Activated naive CD4-positive, alpha-beta T cell treated with anti-CD3 and anti-CD28 coated beads, Interleukin-2, amount 50 U/mL, for 16 hours (primary cell): ENCODE measurements at places on chromosomes 2 and 18.
A peak's percentile ranks its signal among the peaks of the same experiment; 100 is the strongest.

GRCh38 chr18:71327441-71327840 lies 1038.6 kb downstream of the SOCS6 start:
- DNase-seq, result no peak

DNA sequence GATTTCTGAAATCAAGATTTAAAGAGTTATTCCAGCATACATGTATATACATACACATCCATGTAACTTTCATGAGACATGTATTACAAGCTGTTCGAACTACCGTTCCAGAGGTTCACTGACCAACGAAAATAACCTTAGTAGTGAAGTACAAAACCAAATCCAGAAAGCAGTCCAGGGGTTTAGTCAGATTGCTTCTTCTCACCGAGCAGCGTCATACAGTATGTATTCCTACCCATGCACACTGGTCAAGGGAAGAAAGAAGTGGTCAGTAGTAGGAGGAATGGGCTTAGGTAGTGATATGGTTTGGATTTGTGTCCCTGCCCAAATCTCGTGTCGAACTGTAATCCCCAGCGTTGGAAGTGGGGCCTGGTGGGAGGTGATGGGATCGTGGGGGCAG lies 45.3 kb downstream of the E2F6 start:
- no peak for DNase-seq

DNA sequence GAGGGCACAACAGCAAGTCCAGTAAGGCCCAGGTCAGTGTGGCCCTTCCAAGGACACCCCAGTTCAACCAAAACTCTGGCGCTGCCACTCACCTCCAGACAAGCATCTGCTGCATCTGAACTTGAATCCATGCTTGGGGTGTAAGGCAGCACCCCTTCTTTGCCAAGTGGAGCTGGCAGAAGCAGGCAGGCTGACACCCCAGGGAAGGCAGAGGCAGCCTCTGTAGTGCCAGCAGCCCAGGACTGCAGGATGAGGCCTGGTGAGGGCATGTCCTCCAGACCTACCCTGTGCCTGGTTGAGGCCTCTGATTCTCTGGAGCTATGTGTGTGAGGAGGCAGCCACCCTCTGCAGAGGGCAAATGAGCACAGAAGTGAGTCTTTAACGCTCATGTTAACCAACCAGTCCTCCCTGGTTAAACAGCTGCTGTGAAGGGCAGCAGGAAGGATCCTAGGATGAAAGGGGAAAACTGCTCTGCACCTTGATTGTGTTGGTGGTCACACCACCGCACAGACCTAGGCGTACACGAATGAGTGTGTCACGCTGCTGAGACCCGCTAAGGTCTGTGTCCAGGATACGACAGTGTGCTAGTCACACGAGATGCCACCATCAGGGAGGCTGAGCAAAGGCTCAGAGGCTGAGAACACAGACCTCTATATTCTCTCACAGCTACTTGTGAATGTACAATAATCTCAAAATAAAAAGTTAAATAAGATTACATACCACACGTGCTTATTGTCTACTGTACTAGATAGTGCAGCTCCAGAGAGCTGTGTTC lies 2.2 kb downstream of the PARD6G start:
- no peak for DNase-seq

- no peak for DNase-seq
Measured at GRCh38 chr2:241391892-241392665, 36.0 kb downstream of the FARP2 start.

GRCh38 chr2:64875368-64875767 lies 113.8 kb upstream of the SLC1A4 start:
- no peak for DNase-seq

GRCh38 chr18:6976935-6977334 lies 140.7 kb downstream of the LAMA1 start:
- DNase-seq, result no peak

GRCh38 chr2:111167076-111167862 lies 46.6 kb downstream of the BCL2L11 start:
- no peak for DNase-seq

- DNase-seq, result no peak
Measured at GRCh38 chr2:110713513-110714362, 18.6 kb upstream of the ACOXL start.

DNA sequence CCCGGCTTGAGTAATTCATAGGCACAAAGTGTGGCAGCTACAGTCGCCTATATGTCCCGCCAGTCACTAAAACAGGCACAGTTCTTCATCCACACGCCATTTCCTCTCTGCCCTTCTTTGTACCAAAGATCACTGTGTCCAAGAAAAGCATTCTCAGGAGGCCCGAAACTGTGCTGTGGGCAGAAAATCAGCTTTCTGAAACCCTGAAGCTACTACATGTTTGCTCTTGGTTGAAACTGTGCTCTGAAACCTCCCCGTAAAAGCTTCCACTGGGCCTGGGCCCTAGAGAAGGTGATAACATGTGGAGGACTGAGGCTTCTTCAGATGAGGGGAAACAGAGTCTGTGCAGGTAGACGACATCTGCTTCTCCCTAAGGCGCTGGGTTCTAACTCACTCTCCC lies 75.6 kb upstream of the ID2 start:
- no peak for DNase-seq

DNA sequence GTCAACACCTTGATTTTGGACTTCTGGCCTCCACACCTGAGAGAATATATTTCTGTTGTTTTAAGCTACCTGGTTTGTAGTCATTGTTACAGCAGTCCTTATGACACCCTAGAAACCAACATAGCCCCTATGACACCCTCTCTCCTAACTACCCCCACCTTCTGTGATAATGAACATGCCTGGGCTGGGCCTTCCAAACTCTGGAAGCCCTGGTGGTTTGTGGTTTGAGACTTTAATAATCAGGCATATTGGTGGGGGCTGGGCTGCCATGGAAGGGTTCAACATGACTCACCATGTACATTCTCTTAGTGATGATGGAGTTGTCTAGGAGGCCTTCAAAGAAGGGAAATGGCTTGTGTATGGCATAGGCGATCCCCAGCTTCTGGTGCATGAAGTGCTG lies 3.3 kb downstream of the SP110 start:
- no peak for DNase-seq

- DNase-seq, result no peak
Measured at GRCh38 chr18:78473563-78473962, 506.1 kb upstream of the SALL3 start.

GRCh38 chr2:192571636-192572035 lies 376.9 kb upstream of the TMEFF2 start:
- no peak for DNase-seq

GRCh38 chr2:107018366-107018765 lies 132.4 kb upstream of the ST6GAL2 start:
- DNase-seq, result no peak

DNA sequence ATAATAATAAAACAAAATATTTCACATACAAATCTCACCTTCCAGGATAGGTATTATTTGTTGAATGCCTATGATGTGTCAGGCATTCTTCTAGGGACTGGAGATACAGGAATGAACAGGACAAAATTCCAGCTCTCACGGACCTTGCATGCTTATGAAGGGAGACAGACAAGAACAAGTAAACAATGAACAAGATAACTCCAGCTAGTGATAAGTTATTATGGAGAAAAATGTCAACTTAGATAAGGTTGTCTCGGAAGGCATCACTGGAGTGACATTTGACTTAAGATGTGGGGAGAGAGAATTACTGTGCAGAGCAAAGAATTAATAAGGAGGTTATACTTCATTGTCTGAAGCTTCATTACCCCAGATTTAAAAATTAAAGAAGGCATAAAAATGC lies 836.7 kb downstream of the SOCS6 start:
- no peak for DNase-seq

DNA sequence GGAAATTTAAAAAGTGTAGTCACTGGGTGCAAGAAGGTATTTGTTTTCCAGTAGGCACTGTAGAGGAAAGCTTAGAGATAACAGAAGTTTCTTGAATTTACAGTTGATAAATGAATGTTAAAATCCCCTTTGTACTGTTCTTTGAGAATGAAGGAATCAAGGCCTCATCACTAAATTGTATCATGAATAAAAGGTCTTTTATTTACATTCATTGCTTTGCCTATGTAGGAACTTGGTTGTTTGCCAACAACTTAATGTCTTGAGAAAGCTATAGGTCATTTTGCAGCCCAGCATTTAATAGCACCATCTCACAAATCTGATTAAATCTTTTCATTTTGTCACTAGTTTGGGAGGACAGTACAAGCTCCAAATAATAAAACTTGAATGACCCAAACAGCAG lies 213.9 kb upstream of the ITGA4 start:
- DNase-seq, result no peak

GRCh38 chr2:205906419-205906818 lies 179.6 kb downstream of the INO80D start:
- DNase-seq, result no peak

DNA sequence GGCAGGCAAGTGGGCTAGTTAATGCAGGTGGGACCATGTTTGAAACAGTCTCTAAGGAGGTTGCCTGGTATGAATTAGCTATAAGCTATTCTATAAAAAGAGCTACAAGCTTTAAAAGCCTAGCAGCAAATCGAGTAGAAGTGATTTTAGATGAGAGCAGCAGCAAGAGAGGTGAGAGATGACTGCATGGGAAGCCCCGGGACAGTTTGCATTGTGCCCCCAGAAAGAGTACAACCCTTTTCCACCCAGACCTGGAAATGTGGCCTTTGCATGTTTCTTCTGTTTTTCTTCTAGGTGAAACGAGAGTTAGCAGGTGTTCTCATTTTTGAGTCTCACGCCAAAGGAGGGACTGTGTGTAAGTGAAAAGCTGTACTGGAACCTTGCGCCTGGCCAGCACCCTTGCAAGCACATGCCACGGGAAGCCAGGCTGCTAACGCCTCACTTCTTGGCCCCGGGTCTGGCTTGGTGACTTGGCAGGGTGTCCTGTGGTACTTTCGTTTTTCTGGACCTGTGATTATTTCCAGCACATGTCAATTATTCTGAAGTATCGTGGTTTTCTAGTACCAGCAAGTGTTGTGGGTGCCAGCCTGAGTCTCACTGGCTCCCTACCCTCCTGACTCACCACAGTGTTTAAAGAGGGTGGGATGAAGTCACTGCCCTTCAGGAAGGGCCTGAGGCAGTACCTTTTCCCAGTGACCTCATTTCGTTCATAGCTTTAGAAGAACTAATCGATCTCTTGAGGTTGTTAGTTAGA lies 90.3 kb upstream of the MAP3K20 start:
- DNase-seq, result no peak

DNA sequence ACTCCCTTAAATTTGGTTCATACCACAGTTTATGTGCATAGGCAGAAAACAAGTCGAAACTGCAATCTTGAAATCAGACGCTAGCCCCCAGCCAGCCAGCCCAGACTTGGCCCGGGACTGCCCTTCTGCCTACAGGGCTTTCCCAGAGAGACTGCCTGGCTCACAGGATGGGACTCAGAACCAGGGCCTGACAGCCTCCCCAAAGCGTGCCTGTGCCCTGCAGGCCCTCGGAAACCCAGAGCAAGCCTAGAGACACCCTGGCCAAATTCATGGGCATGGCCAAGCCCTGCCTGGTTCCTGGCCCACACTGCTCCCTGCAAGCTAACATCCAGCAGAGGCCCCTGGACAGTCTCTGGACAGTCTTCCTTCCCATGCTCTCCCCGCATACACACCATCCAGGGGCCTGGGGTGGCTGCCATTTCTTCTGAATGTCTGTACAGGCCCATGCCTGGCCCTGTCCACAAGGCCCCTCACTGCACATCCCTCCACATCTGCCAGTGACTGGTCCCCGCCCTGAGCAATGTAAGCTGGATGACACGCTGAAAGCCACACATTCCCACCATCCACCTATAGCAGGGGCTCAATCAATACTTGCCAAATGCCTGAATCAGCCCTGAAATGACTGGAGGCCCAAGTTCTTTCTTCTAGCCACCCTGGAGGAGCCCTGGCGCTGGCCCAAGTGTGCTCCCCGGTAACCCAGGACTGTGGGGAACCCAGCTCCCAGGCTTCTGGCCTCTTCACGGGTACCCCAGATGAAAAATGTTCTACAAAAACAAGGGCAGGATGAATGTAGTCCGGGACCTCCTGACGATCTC lies 73.1 kb downstream of the HDAC4 start:
- DNase-seq, result no peak

GRCh38 chr2:86636842-86637241 lies 13.2 kb upstream of the RNF103 start:
- no peak for DNase-seq

GRCh38 chr2:144426981-144427479 lies 92.9 kb downstream of the ZEB2 start:
- no peak for DNase-seq

DNA sequence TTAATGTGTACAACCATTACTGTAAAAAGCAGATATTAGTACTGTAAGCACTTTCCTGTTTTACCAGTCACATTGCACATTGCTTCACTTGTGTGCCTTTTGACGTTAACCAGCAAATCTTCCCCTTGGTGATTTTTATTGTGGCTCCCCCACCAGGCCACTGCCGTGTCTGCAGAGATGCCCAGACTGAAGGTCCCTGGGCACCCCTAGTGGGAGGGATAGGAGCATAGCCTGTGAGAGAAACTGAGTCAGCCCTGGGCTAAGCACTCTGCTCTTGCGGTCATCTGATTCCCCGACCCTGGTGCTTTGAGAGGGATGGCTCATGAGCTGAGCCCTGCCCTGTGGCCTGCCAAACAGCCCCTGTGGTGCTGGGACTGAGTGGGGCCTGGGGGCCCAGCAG lies 73.4 kb downstream of the INPP4A start:
- DNase-seq, result peak; percentile 59

GRCh38 chr2:199756743-199757142 lies 94.2 kb downstream of the FTCDNL1 start:
- DNase-seq, result no peak

DNA sequence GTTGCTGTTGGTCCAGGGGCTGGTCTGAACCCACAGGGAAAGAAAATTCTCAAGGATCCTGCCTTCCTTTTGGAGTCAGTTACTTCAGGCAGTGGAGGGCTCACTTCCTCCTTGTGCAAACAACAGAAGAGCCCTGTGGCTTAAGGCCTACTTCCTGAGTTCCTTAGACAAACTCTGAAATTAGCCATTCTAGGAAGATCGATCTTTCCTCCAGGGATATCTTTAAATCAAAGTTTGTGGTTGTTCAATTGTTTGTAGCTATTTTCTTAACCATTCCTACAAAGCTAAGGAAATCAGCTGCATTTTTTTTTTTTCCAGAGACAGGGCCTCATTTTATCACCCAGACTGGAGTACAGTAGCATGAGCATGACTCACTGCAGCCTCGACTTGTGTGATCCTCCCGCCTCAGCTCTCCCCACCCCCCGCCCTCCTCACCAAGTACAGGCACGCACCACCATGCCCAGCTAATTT lies 156.0 kb downstream of the TANC1 start:
- DNase-seq, result peak; percentile 38

DNA sequence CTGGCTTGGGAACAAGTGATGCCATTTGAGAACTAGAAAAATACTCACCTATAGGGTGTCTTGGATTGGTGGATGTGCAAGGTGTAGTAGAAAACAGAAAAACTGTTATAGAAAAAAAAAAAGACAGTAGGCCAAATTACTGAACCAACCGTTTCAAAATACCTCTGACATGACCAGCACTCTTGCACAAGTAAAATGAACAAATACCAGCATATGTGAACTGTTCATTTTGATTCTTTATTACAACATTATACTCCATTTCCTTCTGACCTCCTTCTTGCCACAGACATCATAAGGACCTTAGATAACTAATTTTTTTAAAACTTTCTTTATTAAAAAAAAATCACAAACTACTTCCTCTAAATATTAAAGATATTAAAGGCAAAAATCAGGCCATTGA lies 125.5 kb downstream of the ATAD2B start:
- DNase-seq, result no peak
